ENCODE measurements at places on chromosomes 4 and X.

DNA sequence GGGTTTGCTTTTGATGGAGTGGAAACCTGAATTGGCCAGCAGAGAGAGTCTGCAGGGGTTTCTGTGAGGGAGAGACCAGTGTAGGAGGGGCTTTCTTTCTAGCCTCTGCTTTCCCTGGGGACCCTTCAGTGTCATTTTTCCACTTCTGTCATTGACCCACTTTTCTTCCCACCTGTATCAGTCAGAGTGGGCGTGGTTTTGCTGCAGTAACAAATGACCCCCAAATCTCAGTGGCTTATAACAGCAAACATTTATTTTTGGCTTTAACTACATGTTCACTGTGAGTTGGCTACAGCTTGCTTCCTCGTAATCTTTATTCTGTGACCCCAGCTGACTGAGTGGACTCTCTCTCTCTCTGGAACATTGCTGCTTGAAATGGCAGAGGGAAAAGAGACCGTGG, 25.6 kb upstream of the PTTG2 start:
- no peak for DNase-seq

GRCh38 chr4:164215113-164215741, 538.7 kb upstream of the SMIM31 start:
- no peak for DNase-seq

DNA sequence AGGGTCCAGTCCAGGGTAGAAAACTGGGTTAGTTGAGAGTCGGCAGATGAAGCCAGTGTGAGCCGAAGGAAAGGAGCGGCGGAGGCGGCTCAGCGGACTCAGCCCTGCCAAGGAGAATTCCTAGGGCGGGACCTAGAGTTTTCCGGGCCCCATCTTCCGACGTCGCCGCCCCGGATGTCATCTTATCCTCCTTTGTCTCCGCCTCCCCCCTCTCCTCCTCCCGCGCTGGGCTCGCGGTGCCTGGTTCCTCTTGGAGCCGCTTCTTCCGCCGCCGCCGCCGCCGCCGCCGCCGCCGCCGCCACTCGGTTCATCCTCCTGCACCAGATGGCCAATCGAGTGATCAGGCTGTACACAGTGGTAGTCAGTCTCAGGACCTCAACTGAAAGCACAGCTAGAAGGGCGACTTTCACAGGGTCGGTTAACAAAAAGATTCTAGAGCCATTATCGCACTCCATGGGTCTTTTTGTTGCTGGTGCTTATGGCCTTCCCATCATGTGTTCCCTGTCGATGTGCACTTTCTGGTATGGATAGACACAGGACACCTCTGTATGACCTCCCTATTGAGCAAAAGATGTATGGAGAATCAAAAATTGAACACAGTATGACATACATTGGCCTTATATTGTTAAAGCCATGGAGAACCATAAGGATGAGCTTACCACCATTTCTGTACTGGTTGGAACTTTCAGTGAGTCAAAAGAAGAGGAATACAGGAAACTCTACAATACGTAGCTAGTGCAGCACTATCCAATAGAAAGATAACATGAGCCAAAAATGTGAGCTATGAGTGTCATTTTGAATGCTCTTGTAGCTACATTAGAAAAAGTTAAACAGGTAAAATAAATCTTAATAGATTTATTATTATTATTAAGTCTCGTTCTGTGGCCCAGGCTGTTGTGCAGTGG, 32.4 kb upstream of the THOC2 start:
- DNase-seq: peak; percentile 80

DNA sequence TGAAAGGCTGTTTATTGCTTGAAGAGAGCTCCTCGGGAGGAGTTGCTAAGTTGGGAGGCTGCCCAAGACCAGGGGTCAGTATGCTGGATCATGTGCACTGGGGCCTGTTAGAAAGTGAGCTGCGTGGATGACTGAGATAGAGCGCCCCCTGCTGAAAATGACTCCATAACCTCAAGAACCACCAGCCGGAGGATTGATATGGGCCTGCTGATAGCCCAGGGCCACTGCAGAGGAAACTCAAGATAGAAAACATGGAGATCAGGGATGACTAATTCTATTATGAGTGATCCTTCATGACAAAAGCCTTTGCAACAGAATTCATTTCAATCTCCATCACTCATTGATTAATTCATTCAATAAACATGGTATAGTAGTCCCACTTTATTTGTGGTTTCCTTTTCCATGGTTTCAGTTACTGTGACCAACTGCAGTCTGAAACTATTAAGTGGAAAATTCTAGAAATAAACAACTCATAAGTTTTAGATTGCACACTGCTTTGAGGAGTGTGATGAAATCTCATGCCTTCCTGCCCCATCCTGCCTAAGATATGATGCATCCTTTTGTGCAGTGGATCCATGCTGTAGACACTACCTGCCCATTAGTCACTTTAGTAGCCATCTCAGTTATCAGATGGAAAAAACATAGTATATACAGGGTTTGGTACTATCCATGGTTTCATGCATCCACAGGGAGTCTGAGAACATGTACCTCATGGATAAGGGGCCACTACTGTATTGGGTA, 126.7 kb upstream of the MBNL3 start:
- DNase-seq: peak; percentile 8

GRCh38 chr4:39415678-39416283, 9.1 kb downstream of the KLB start:
- DNase-seq: no peak

- peak; percentile 12 for DNase-seq
Measured at GRCh38 chr4:143399113-143399949, 62.7 kb downstream of the GAB1 start.

GRCh38 chr4:182640932-182641331, 276.3 kb downstream of the DCTD start:
- DNase-seq: no peak

GRCh38 chrX:32041181-32041580, 969.3 kb upstream of the FTHL17 start:
- DNase-seq: no peak

GRCh38 chr4:102438396-102439235, 62.5 kb upstream of the NFKB1 start:
- DNase-seq: peak; percentile 19

DNA sequence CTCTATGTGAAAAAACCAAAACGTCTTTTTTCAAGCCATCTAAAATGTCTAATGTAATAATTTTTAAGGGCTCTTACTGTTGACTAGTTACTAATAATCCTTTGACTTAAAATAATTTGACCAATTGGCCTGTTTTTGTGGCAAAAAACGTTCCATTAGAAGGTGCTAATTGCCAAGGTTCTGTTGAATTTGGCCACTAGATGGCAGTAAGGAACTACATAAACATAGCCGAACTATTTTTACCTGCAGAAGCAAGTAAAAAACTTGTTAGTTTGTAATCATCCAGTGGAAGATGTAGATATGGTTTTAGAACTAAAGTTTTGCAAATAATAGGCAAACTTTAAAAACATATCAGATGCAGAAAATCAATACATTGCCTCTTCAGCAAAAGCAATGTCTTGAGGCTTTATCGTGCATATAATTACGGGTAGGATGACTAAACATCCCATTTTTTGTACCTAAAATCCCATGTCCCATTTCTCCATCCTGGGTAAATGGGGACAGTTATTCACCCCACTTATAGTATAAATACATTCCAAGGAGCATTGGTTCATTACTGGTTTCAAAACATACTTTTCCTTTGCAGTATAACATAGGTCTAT, 57.6 kb downstream of the PROM1 start:
- DNase-seq: peak; percentile 14

GRCh38 chr4:109065006-109065405, 237.5 kb downstream of the COL25A1 start:
- DNase-seq: no peak

GRCh38 chr4:123555233-123555806, 158.7 kb downstream of the SPRY1 start:
- peak; percentile 72 for DNase-seq

DNA sequence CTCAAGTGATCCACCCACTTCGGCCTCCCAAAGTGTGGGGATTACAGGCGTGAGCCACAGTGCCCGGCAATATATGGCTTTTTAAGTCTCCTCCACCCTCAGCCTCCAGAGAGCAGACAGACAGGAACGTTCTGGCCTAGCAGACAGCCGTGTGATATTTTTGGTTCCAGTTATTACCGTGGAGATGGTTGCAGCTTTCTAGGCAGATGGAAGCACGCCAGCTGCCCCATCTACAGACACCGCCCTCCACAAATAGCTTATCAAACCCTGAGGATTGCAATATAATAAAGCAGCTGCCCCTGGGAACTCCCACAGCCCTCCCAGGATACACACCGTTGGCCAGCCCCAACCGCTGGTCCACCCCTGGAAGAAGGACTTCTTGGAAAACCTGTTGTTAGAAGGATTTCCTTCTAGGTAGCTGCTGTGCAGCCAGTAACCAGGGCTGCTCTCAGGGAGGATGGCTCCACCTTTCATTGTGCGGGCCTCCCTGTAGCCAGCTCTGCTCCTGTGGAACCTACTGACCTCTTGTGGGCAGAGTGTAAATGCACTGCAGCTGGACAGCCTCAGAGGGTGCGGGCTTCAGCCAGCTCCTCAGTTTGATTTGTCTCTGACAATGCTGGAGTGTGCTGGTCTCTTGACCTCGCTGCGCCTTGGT, 44.0 kb downstream of the SLC25A5 start:
- DNase-seq: peak; percentile 42

DNA sequence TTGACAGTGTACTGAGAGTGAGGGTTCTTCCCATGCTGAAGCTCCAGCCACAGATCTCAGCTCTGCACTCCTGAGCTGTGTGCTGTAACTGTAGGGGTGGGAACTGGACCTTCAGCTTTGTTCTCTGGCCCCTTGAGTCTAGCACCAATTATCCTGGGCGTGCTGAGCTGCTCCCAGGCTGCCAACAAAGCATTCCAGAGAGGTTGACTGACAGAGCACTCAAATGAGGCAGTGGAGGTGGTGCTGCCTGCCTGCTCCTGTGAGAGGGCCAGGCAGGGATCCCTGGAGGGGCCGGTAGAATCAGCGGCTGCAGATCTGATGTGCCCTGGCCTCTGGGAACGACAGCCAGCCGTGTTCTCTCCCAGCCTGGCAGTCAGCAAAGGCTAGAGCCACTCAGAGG, 375.7 kb upstream of the AADAT start:
- DNase-seq: no peak

DNA sequence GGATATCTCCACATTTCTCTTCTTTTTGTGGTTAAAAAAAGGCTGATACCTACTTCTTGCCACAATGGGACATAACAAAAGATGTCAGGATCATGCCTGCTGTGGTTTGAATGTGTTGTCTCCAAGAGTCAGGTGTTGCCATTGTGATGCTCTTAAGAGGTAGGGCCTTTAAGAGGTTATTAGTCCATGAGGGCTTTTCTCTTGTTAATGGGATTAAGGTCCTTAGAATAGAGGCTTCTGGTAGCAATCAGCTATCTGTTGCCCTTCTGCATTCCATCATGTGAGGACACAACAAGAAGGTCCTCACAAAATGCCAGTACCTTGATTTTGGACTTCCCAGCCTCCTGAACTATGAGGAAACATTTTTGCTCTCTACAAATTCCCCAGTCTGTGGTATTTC, 191.4 kb downstream of the GBA3 start:
- no peak for DNase-seq

DNA sequence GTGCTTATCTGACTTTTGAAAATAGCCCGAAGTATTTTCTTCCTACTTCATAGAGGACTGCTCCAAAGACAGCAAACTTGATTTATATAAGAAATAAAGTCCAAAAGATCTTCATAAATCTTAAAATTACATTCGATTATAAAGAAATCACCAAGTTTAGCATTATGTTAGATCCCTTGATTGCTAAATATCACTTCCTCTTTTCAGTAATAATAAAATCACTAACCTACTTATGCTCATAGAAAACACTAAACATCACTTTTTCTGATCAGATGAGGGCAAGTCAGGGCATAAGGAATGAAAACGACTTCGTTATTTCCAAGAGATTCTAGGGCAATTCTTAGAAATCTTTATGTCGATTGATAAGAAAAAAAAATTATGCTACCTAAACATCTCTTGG, 32.0 kb downstream of the DYNLT3 start:
- DNase-seq: no peak

DNA sequence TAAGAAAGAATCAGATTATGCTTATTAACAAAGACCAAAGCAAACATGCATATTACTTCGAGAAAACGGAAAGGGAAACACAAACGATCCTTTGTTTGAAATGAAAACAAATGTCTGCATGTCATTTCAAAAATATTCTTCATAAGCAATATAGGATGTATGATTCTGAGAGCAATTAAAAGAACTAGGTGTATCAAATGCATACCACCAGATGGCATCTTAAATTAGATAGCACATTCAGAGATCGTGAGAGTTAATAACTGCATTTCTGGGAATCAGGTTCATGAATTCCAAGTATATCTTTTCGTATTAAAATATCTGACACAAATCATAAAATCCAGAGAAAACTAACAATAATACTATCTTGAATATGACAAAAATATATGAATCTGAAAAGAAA, 159.5 kb downstream of the PPP3CA start:
- DNase-seq: no peak

- DNase-seq: no peak
Measured at GRCh38 chr4:43352859-43353258, 460.3 kb downstream of the GRXCR1 start.

DNA sequence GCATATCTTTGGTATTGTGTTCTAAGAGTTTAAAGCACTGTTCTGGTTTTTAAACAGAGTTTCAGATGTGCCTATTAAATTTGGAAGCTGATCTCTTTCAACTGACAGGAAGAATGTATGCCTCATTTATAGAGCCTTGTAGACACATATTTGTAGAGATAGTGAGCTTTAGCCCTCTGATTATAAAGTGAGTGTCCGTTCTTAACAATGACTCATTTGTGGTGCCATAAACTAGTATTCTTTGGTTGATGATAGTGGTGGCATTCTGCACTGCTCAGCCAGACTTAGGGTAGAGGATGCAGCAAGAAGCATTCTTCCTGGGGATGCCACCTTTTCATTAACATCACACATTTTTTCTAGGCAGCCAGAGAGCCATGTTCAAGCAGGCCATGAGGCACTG, 121.7 kb downstream of the TLL1 start:
- DNase-seq: no peak

GRCh38 chr4:56245547-56246232, 141.6 kb downstream of the AASDH start:
- no peak for DNase-seq

- no peak for DNase-seq
Measured at GRCh38 chr4:7199771-7200441, 7.6 kb downstream of the SORCS2 start.

- no peak for DNase-seq
Measured at GRCh38 chr4:90127706-90128345, 632 bp downstream of the CCSER1 start.

DNA sequence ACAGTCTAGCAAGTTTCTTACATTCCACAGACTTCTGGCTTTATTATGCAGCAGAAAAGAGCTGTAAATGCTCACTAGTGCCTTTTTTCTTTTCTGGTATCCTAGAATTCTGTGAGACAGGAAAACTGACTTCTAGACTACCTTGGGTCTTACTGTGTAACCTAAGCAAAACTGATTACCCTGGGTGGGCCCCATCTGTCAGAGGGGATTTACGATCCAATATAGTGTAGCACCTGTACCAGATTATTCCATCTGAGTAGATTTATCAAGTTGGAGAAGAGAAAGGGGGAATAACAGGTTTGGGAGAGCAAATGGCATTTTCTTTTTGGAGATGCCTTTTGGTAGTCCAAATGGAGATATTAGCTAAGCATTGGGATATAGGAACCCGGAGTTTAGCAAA, 46.7 kb downstream of the FSTL5 start:
- DNase-seq: no peak

GRCh38 chr4:180937083-180937482, 1306.1 kb upstream of the TENM3 start:
- DNase-seq: no peak

- no peak for DNase-seq
Measured at GRCh38 chr4:153497091-153497531, 31.0 kb downstream of the TMEM131L start.

GRCh38 chrX:53950130-53950733, 94.0 kb downstream of the PHF8 start:
- no peak for DNase-seq

Data from MV-4-11 (cell line).